ENCODE measurements at places on chromosomes 11 and 22.

GRCh38 chr11:119788096-119788883, 59.3 kb upstream of the NECTIN1 start:
- DNase-seq = no peak

DNA sequence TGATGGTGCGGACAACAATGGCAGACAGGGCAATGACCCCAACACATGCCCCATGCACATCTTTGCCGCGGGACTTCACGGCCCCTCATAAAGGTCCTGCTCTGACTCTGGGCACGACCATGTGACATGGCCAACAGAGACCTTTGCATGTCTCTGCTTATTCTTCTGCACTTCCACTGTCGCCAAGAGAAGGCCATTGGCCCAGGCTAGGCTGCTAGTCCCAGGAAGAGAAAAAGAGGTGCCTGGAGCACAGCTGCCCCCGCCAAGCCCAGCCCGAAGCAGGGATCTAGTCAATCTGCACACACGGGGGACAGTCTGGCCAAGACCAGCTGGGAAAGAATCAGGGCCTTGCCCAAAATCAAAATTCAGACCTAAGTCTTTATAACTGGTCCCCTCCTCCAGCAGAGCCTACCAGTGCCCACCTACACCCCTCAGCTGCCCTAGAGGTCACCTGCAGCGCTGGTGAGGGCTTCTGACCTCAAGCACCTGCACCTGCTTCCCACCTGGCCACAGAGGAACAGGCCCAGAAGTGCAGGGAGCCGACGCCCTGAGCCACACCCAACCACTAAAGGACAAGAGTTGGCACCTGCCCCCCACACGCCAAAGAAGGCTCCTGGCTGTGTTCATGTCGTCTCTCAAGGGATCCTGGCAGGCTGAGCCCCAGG, 8.1 kb downstream of the SULT4A1 start:
- DNase-seq = no peak

- DNase-seq = no peak
Measured at GRCh38 chr11:84437071-84437980, 1151.2 kb upstream of the CCDC90B start.

- DNase-seq = no peak
Measured at GRCh38 chr11:95289378-95290101, 58.5 kb upstream of the SESN3 start.

- DNase-seq = no peak
Measured at GRCh38 chr22:35498026-35498800, 42.4 kb upstream of the RASD2 start.

DNA sequence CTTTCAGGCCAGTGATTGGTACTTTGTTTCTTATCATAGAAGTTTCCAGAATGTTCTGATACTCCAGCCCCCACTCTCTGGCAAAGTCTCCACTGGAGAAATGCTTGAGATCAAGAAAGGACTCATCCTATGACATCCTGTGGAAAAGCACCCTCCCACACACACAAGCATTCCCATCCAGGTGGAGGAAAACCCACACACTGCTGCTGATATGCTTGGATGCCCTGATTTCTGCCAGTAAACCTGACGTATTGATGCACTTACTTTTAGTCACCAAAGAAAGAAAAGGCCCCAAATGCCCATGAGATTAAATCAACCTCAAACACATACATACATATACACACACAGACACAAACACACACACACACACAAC, 9.2 kb upstream of the SLC5A12 start:
- no peak for DNase-seq

- DNase-seq = no peak
Measured at GRCh38 chr22:34113381-34113780, 193.1 kb upstream of the LARGE1 start.

GRCh38 chr11:19895776-19896175, 183.1 kb downstream of the NAV2 start:
- DNase-seq = no peak

DNA sequence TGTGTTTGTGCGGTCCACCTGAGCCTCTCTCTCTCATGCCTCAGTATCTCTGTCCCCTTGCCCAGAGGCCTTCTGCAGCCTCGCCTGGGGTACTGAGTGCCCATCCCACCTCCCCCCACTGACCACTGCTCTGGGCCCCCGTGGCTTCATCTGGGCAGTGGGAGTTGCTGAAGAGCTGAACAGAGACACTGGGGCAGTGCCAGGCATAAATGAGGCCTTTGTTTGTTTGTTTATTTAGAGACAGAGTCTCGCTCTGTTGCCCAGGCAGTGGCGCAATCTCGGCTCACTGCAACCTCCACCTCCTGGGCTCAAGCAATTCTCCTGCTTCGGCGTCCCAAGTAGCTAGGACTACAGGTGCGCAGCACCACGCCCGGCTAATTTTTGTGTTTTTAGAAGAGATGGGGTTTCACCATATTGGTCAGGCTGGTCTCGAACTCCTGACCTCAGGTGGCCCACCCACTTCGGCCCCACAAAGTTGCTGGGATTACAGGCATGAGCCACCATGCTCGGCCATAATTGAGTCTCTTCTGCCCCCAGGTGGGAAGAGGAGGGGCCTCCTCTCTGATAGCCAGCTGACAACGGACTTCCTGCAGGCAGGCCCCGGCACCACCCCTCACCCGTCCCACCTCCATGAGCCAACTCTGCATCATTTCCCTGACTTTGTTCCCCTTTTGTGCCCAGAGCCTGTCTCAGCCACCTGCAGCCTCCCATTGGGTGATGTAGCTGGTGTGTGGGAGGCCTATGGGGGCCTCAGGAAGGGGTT, 9.3 kb downstream of the CRYBB3 start:
- no peak for DNase-seq
